ENCODE measurements at places on chromosomes 12 and 14.

DNA sequence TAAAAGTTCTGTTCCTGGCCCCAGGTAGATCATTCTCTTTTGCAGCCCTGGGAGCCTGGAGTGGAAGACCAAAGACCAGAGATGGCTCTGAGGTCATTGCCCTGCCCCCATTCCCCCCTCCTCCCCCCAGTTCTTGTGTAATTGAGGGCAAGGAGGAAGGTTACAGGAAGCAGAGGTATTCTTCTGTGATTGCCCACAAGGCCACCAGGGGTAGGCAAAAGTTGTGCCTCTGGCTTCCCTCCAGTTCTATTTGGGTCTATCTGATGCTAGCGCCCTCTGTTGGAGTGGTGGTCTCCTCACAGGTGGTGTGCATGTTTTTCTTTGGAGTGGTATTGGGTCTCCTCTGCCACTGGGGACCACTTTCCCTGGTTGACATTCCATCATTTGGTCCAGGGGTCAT, 41.2 kb upstream of the CRY1 start:
- peak; percentile 56 for DNase-seq

GRCh38 chr12:129409281-129409680, 494.5 kb downstream of the TMEM132D start:
- DNase-seq, result no peak

- no peak for DNase-seq
Measured at GRCh38 chr12:55957106-55957859, 8.6 kb downstream of the PMEL start.

DNA sequence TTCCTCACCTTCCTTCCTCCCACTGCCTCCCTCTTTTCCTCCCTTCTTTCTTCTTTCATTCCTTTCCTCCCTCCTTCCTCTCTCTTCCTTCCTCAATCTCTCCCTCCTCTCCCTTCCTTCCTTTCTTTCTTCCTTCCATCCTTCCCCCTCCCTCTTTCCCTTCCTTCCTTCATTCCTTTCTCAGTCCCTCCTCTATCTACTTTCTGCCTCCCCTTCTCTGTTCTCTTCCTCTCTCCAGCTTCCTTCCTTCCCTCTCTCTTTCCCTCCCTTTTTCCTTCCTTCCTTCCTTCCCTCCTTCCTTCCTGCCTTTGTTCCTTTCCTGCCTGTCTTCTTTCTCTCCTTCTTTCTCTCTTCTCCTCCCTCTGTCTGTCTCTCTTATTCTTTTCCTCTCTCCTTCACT, 16.1 kb downstream of the ASCL1 start:
- no peak for DNase-seq

DNA sequence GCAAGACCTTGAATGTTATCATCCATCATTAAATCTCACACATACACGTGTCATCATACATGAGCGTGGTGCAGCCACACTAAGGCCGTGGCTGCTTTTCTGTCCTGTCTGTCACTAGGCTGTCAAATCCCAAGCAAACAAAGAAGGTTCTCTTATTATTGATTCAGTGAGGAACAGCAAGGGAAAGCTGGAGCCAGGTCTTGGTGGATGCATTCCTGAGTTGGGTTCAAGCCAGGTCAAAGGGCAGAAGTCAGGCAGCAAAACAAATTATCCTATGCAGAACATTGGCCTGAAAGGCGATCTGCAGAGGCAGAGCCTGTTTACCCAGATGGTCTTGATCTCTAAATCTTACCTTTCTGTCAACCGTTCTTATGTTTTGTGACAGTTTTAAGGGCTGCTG, 252.3 kb downstream of the NEDD1 start:
- DNase-seq, result no peak

- no peak for DNase-seq
Measured at GRCh38 chr12:95796982-95797289, 6.4 kb upstream of the NTN4 start.

GRCh38 chr12:47839214-47839876, 19.6 kb upstream of the HDAC7 start:
- no peak for DNase-seq

- no peak for DNase-seq
Measured at GRCh38 chr12:103640831-103641230, 53.8 kb downstream of the STAB2 start.

DNA sequence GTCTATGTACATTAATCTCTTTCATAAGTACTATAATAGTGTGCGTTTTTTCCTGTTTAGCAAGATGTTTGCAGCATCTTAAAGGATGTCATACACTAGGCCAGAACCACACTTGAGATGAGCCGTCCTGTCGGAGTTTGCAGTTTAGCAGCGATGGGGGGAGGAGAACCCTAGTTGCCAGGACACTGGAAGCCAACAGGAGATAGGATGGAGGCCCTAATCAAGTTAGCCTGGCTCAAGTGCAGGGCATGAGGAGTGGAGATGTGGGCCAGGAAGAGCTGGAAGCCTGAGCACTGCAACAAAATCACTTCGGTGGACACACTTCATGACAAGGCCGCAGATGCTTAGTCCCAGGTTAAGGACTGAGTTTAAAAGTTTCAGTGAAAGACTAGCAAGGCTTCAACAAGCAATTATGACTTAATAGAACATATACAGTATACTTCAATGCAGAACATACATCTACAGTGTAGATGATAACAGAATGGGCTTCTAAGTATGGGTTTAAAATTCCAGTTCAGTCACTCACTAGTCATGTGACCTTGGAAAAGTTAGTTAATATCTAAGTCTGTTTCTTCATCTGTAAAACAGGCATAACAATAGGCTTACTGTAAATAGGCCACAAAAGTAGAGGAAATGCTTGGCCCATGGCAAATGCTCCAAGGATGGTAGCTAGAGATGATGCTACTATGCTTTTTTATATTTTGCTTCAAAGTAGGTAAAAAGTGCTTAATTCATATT, 77.1 kb downstream of the PTPN21 start:
- DNase-seq, result no peak

DNA sequence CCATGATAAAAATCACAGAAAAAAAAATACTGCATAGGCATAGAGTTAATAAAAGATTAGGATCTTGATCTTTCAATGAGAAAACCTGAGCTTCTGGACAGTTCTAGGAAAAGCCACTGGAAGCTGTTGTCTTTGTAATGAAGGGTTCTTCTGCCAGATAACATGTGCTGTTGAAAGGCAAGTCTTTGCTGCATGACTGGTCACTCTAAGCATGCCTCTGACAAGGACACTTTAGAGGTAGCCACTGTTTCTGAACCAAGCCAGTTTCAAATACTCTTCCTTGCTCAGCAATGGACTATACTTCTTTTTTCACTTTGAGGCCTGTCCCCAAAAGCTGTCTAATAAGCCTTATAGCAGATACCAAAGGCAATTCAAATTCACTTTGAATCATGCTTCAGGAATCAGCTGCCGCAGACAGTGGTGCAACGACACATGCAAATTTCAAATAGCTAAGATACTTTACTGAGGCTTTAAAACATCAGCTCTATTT, 70.2 kb downstream of the BTG1 start:
- DNase-seq, result peak; percentile 68

GRCh38 chr14:32682214-32682613, 256.5 kb upstream of the NPAS3 start:
- no peak for DNase-seq

- peak; percentile 52 for DNase-seq
Measured at GRCh38 chr12:70190262-70191010, 52.8 kb upstream of the CNOT2 start.

GRCh38 chr12:63952995-63953394, 108.5 kb downstream of the SRGAP1 start:
- no peak for DNase-seq

DNA sequence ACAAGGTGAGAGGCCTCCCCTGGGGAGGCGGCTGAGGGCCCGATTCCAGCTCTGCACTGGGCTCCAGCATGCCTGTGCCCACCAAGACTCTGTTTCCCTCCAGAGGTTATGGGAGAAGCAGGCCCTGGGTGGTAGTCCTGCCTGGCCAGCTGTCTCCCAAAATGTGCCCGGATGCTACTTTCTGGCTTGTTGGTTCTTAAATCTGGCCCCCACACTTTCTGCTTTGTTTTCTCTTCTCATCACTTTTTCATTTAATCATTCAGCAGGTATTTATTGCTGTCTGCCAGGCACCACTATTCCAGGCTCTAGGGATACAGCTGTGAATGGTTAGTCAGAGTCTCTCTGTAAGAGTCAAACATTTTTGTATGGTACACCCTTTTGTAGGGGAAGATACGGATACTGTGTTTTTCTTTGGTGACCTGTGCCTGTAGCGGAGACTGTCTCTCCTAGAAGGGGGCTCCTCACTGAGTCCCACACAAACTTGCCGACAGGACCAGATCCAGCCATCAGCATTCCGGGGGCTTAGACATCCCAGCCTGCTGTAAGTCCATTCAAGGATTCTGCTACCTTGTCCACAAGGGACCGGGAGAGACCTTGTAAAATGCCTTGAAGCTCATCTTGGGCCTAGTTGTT, 3.8 kb downstream of the DHRS2 start:
- no peak for DNase-seq

- no peak for DNase-seq
Measured at GRCh38 chr12:104668274-104668718, 211.5 kb downstream of the CHST11 start.

- DNase-seq, result no peak
Measured at GRCh38 chr14:41668356-41668755, 61.7 kb downstream of the LRFN5 start.

DNA sequence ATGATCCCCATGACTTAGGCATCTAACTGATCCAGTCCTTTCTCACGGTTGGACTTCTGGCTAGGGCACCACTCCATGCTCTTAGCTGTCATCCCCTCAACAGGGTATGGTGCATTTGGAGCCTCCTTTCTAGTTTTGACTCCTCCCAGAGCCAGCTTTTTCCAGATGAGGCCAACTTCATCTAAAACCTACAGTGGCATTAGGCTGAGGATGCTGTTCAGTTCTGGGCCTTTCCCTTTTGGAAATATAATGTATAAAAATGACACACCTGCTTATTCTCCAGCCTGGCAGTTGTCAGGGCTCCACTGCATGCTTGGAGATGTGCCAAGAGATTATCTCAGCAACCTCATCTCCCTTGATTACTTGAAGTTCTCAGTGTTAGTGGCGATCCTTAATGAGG, 239.7 kb downstream of the EMP1 start:
- DNase-seq, result no peak

GRCh38 chr12:72511498-72511897, 239.3 kb downstream of the TRHDE start:
- no peak for DNase-seq

DNA sequence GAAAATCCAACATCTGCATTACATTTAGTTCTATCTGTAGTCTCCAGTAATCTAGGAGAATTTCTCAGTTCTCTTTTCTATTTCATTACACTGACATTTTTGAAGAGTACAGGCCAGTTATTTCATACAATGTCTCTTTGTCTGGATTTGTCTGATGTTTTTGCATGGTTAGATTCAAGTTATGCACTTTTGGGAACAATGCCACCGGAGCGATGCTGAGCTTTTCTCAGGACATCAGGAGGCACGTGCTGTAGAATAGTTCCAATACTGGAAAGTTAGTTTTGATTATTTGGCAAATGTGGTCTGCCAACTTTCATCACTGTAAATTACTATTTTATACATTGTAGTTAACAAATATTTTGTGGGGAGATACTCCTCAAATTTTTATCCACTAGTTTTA, 43.1 kb downstream of the ALDH1L2 start:
- no peak for DNase-seq

DNA sequence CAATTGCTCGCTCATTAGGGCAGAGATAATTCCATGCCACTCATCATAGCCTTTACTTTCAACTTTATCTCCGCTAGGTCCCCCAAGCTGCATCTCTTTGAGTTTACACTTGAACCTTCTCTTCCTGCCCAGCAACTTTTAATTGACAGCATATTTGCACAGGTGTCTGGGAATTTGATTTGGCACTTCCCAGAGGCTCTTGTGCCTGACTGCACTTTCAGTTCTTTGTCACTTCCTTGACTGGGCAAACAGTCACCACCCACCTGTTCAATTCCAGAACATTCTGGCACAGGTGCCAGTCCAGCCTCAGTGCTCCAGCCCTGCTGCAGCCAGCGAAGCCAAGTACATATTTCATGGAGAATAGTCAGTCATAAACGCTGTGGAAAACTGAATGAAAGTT, 110.1 kb upstream of the LRIG3 start:
- no peak for DNase-seq

- DNase-seq, result no peak
Measured at GRCh38 chr14:61691495-61691894, 3.8 kb upstream of the HIF1A start.

DNA sequence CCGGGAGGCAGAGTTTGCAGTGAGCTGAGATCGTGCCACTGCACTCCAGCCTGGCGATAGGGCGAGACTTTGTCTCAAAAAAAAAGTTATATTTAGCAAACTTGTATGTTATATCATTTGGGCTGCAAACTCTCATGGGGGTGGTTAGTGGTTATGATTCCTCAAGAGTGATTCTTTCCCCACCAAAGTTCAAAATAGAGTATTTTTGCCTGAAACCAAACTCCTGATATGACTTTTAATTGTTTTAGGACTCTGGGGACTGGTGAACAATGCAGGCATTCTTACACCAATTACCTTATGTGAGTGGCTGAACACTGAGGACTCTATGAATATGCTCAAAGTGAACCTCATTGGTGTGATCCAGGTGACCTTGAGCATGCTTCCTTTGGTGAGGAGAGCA, 18.6 kb downstream of the HSD17B6 start:
- DNase-seq, result no peak

- peak; percentile 69 for DNase-seq
Measured at GRCh38 chr14:70919774-70920173, 12.5 kb downstream of the PCNX1 start.

DNA sequence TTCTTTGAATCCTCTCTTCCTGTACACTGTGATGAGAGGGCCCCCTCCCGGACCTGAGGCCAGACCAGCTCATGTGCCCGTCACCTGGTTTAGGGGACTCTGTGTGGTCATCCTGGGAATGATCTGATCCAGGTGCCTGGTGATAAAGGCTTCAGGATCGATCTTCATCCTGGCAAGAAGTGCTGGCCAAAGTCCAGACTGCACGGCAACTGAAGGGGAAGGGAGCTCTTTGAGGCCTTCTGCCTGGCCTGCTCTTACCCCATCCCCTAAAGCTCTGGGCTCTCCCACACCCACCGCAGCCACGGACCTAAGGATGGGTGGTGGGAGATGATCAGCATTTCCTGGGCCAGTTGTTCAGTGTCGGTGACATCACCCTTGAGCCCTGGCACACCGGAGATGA, 31.8 kb downstream of the GCN1 start:
- DNase-seq, result no peak

DNA sequence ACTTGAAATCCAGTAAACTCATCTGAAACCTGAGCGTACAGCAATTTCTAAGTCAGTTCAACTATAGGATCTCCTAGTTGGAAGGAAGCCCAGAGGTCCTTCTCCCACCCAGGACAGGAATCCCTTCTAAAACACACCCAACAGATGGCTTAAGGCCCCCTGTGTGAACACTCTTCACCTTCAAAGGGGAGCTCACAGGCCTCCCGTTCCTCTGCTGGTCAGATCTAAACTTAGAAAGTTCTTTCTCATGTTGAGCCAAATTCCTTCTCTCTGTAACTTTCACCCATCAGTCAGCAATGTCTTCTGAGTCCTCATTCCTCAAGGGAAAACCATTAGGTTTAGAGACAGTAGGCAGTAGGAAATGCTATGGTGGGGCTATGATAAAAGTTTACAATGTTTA, 355.2 kb downstream of the PCNX1 start:
- DNase-seq, result no peak

GRCh38 chr14:63901434-63902085, 48.8 kb downstream of the SYNE2 start:
- DNase-seq, result peak; percentile 26

- DNase-seq, result no peak
Measured at GRCh38 chr12:75432924-75433323, 42.0 kb downstream of the GLIPR1L2 start.

- DNase-seq, result no peak
Measured at GRCh38 chr14:51082349-51082748, 12.6 kb downstream of the TRIM9 start.

Measured in ELR (cell line).